ENCODE measurements at places on chromosomes 2 and 18.

GRCh38 chr18:70243131-70243929 is 37.8 kb upstream of the RTTN start:
- no peak for DNase-seq

- no peak for DNase-seq
These were observed 38.5 kb upstream of the ODC1 start for GRCh38 chr2:10486601-10487079.

DNA sequence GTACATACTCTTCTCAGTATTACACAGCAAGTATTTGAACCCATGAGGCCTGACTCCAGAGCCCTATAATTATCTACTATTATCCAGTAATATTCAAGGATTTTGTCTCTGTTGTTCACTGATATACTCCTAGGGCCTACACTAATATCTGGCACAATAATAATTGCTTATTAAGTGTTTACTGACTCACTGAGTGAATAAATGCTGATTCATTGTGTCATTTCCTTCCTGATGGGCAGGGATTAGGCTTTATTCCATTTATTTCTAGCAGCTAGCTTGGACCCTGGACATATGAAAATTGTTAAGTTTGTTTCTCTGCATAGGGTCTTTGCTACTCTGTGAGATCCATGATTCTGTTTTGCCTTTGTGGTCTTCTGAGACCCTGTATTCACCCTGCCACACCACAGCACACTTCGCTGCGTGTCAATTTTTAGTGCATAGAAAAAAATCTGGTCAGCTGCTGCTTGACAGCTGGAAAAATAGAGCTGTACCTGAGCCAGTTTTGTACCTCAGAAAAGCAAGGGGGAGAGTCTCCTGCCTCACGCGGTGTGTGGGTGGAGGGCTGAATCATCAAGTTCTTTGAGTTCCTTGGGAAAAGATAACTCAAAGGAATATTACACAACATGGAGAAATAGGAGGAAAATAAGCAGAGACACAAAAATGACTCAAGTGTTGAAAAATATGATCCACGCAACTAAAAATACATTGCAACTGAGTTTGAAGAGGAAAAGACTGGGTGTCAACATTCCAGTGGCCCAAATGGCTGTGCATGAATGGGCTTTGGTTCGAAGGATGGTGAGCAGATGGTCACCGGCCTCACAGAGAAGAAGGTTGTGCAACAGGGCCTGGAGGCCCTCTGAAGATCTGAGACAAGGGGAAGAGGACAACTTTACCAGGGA is 18.9 kb upstream of the DPP4 start:
- no peak for DNase-seq

DNA sequence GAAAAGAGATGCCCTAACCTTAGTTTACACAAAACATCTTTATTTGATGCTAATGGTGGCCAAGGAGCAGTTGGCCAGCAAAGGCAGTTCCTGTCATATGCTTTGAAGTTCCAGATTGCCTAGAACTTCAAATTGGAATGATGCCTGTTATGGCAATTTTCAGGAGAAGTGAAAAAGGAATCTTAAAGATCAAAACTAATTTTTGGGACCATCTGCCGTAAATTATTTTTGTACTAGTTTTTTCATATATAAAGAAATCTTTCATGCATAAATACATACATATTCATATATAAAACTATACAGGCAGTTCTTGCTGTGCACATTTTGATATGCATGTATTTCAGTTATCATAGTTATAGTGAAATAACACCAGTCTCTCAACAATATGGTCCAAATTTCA is 1185.6 kb upstream of the FAM98A start:
- no peak for DNase-seq

DNA sequence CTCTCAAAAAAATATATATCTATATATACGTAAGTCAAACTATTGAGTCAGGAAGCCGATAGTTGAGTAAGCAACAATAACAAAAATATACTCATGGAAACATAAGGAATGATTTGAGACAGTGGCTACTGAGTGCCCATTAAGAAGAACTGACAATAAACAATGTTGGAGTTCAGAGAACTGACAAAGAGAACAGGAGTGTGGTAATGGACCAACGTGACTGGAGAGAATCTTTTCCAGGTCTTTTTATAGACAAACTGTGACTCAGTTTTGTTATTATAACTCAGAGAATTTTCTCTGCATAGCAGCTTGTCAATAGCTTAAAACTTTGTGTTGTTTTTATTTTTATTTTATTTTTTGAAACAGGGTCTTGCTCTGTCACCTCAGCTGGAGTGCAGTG is 4.6 kb upstream of the GALM start:
- no peak for DNase-seq

- no peak for DNase-seq
These were observed 104.9 kb downstream of the TRABD2A start for GRCh38 chr2:84776011-84776410.

All from Jurkat, Clone E6-1 (cell line).